ENCODE measurements at places on chromosomes 6 and 20.

DNA sequence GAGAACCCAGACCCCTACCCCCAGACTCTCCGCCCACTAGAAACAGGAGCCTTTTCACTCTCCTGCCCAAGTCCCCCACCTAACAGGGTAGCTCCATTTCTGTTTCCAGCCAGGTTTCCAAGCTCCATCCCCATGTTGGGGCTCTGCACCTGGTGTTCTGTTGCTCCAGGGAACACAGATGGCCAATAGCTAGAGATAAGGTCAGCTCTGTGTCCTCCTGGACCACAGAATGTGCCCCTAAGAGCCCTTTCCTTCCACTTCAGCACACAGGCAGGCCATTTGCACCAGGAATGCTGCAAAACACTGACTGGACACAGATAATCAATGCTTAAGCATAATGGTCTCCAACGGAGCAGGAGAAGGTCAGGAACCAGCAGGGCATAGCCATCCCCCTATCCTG lies 159.4 kb downstream of the QRSL1 start:
- no peak for DNase-seq

DNA sequence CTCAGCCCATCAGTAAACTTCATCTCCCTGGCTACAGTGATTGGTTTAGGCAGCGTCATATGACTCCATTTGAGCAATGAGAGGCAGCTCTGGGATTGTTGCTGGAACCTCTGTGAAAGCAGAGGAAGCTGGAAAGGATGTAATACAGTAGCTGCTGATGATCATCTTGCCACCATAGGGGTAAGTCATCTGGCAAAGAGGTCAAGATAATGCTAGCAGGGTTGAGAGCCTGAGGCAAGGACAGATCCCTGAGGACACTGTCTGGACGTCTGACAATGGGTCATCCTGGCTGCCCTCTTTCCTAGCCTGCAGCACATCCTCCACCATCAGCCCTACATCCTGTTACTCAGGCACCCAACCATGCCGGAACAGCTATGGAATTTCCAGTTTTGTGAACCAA lies 25.5 kb upstream of the FKBP1A start:
- DNase-seq, result no peak

DNA sequence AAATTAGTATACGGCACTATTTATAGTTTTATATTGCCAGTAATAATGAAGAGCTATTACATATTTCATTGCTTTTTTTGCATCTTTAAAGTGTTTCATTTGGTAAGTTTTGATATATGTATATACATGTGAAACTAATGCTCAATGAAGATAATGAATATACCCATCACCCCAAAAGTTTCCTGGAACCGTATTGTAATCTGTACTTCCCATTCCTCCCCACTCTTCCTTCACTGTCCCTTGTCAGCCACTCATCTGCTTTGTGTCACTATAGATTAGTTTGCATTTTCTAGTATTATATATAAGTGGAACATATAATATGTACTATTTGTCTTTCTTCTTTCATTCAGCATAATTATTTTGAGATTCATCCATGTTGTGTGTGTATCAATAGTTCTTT lies 10.3 kb upstream of the TBC1D32 start:
- DNase-seq, result no peak

DNA sequence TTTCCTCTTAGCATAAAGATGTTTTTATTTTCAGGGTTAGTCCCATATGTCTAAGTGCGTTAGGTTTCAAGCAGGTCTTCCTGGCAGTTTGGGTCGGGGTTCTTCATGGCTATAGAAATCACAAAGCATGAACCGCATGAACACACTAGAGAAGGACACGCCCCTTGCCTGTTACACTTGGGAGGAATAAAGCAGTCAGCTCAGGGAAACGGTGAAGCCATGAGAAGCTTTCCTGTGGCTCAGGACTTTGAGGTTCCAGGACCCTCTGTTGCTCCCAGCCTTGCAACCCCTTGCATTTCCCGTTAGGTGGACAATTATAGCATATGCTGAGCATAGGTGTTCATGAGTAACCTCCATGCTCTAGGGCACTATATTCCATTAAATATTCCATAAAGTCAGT lies 96.7 kb downstream of the SYCP2 start:
- DNase-seq, result no peak

- no peak for DNase-seq
These were observed 888 bp downstream of the DYNLRB1 start for GRCh38 chr20:34517114-34517505.

GRCh38 chr6:121480099-121480713 lies 44.8 kb downstream of the GJA1 start:
- DNase-seq, result no peak

DNA sequence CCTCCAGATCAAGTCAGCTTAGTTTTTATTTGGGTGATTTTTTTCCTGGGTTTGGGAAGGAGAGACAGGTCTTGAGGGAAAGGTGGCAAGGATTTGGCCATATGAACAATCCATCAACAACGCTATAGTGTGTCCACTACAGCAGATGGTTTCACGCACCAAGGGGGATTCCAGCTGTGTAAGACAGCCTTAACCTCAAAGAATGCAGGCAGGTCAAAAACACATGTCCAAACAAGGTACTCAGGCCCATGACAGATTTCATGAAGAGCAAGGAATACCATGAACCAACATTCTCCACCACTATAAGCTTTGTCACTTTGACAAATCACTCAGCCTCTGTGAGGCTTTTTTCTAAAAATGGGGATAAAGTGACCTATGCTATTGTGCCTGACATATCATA lies 2.0 kb downstream of the AIF1 start:
- DNase-seq, result no peak

GRCh38 chr6:106496823-106497222 lies 132.5 kb downstream of the RTN4IP1 start:
- DNase-seq, result no peak

- DNase-seq, result no peak
These were observed 212.1 kb upstream of the PHACTR1 start for GRCh38 chr6:12504325-12504966.

- no peak for DNase-seq
These were observed 39.7 kb downstream of the SLC2A10 start for GRCh38 chr20:46749147-46749546.

- DNase-seq, result no peak
These were observed 1.0 kb downstream of the GMEB2 start for GRCh38 chr20:63625771-63626423.

- peak; percentile 66 for DNase-seq
These were observed 6.6 kb downstream of the HTR1B start for GRCh38 chr6:77456531-77457248.

GRCh38 chr20:17467120-17467655 lies 64.0 kb downstream of the BFSP1 start:
- no peak for DNase-seq

DNA sequence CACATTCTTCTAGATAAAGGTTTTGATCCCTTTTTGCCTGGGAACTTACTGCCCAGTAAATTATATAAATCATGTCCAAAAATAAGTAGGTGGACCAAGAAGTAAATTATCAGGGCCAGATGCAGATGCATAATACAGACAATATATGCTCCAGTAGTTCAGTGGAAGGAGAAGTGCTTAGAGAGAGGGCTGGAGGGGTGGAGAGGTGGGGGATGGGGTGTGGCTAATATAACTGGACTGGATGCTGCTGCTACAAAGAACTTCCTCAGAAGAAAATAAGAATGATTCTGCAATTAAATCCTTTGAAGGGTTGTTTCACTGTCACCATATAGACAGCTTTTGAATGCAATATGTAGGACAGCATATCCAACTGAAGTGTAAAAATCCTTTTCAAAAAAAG lies 14.8 kb upstream of the TFAP2D start:
- no peak for DNase-seq

DNA sequence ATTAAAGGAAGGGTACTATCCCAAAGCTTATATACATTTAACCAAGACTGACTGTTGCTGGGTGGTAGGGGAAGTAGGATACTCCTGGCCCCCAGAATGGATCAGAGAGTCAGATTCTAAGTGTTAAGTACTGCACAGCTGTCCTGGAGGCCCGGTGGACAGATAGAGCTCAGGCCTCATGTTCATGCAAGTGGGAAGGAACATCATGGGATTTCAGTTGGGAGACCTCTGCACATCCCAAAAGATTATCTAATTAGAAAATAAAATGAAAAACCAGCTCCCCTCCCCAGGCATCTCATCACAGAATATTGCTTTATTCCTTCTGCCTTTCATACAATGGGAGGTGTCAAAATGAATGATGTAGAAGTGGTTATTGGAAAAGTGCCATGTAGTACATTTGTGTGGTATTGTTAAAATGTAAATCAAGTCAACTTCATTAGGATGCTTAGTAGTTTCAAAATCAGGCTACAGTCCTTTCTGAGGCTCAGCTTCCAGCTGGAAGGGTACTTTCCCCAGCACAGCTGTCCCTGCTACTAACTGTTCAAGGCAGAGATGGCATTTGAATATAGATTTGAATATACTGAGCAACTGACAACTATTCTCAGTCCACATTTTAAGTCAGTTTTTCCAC lies 82.9 kb downstream of the SLC35B3 start:
- no peak for DNase-seq

DNA sequence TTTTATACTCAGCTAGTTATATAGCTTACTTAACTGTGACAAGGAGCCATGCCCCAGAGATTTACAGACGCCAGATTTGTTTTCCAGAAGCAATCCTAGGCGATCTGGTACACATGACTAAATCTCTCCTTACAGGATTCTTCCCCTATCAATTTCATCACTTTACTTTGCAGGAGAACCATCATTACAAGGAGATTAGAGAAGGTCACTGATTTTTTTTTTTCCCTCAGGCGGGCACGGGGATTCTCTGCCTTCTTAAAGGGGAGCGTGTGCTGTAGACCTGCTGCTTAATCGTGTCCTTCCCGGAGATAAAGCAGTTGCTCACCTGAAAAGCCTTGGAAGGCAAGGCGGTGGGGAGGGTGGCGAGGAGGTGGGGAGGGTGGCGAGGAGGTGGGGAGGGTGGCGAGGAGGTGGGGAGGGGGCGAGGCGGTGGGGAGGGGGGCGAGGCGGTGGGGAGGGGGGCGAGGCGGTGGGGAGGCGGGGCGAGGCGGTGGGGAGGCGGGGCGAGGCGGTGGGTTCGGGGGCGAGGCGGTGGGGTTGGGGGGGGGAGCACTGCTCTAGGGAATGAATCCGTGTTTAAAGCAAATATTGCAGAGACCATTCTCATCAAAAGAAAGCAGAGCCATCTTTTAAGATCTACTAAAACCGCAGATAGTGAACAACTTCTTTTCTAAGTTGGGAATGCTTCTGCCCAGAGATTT lies 14.3 kb upstream of the MRAP2 start:
- DNase-seq, result no peak

GRCh38 chr6:135088281-135088680 lies 33.7 kb upstream of the HBS1L start:
- DNase-seq, result no peak

- no peak for DNase-seq
These were observed 9.1 kb downstream of the FAM83D start for GRCh38 chr20:38935285-38935684.

DNA sequence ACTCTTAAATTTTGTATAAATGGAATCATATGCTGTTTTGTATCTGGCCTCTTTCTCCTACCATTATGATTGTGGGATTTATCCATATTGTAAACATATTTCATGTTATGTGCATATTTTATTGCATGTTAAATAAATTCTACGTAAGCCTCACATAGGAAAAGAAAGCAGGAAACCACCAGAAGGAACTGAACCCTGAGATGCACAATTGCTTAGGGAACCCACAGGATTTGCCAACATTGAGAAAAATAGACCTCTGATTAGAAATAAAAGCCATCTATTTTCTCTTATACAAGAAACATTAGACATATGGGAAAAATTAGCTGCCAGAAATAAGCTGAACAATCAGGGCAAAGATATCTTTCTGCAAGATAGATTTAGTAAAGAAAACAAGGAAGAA lies 111.2 kb upstream of the CARMIL1 start:
- no peak for DNase-seq

- DNase-seq, result no peak
These were observed 175.9 kb downstream of the SOX4 start for GRCh38 chr6:21769405-21769861.

GRCh38 chr6:50257322-50257721 lies 207.6 kb upstream of the DEFB112 start:
- no peak for DNase-seq

- no peak for DNase-seq
These were observed 432 bp upstream of the KHDRBS2 start for GRCh38 chr6:62286470-62286843.

DNA sequence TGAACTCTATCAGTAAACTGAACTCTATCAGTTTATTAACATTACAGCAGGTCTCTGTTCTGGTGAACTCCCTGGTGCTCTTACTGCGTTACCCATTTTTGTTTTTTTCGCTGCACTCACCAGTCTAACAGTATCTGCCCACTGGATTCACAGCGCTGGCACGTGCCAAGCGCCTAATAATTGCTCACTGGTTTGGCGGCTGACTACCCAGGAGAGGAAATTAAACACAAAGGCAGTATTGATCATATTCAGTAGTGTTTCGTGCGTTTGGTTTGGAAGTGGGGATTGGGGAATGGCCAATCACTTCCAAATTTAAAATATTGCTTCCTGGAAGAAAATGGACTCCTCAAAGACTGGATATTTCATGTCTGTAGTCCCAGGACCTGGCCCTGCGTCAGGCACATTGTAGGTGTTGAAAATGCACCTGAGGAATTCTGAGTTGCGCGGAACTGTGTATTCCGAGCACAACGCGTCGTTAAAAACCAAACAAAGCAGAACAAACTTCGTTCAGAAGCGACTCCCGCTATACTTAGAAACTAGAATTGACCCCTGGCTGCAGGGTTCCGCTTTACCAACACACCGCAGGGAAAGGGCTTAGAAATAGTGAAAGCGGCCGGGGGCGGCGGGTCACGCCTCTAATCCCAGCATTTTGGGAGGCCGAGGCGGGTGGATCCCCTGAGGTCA lies 1.1 kb upstream of the RPS12 start:
- DNase-seq, result peak; percentile 51

- DNase-seq, result no peak
These were observed 90.4 kb downstream of the CARMIL1 start for GRCh38 chr6:25369433-25370177.

DNA sequence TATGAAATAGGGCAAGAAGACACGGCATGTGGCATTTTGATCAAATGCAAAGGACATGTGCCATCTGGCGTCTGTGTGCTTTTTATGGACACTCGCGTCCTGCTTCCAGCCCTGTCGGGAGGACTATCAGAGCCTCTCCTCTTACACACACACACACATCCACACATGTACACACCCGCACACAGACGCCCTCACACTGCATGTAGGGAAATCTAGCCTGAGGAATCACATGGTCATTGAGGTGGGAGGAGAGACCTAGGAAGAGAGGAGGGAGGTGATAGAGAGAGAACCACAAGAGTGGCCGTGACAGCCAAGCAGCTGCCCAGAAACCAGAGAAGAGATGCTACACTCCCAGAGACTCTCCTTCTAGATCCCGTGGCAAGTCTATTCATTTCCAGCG lies 105.9 kb upstream of the CDYL start:
- no peak for DNase-seq

DNA sequence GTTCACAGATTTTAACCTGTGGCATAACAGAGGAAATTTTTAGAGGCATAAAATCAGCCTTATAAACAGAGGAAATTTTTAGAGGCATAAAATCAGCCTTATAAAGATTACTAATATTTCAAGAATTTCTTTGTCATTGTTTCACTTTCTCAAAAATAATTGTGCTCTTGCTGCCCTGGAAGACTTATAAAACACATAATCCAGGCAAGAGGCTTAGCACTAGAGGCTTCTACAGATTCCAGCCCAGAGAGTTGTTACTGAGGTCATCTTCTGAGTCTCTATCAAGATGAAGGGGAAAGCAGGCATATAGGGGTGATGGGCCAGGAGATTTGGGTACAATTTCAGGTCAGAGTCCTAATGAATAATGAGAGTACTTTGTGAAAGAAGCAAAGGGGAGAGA lies 85.7 kb downstream of the RFPL4B start:
- no peak for DNase-seq
